ENCODE measurements at places on chromosomes 6 and 20.

- no peak for DNase-seq
Measured at GRCh38 chr20:18731940-18732339, 81.6 kb upstream of the SCP2D1 start.

DNA sequence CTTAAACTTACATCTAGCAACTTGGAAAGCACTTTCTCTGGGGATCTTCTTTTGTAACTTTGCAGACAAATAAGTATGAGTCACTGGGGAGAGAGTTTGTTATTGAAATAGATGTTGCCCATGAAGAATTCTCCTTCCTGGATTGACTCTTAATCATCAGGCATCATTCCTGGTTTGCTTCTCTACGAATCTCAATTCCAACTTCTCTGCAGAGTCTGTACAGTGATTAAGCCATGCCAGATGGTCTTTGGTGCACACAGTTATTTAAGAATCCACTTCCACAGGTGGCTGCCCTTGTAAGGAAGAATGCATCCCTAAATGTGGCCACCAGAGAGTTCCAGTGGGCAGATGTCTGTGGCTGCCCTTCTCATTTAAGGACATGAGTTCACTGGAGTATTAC lies 25.7 kb downstream of the MYCT1 start:
- DNase-seq, result no peak

DNA sequence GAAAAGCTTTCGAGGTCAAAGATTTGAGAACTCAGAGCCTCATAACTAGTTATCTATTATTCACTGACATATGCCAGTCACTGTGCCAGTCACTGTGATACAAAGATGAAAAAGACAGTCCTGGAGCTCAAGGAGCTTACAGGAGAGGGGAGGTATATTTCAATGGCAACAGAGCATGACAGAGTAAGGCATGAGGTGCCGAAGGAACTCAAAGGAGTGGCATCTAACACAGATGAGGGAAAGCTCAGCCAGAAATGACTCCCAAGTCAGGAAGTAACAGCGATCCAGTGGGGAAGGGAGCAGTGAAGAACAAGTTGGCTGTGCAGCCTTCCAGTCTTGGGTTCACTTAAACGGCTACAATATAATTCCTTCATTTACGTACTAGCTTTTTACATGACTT lies 46.6 kb downstream of the DTNBP1 start:
- no peak for DNase-seq

GRCh38 chr6:73264446-73264845 lies 1.4 kb upstream of the KHDC1 start:
- DNase-seq, result no peak

- no peak for DNase-seq
Measured at GRCh38 chr20:63093966-63094766, 87.4 kb upstream of the BHLHE23 start.

DNA sequence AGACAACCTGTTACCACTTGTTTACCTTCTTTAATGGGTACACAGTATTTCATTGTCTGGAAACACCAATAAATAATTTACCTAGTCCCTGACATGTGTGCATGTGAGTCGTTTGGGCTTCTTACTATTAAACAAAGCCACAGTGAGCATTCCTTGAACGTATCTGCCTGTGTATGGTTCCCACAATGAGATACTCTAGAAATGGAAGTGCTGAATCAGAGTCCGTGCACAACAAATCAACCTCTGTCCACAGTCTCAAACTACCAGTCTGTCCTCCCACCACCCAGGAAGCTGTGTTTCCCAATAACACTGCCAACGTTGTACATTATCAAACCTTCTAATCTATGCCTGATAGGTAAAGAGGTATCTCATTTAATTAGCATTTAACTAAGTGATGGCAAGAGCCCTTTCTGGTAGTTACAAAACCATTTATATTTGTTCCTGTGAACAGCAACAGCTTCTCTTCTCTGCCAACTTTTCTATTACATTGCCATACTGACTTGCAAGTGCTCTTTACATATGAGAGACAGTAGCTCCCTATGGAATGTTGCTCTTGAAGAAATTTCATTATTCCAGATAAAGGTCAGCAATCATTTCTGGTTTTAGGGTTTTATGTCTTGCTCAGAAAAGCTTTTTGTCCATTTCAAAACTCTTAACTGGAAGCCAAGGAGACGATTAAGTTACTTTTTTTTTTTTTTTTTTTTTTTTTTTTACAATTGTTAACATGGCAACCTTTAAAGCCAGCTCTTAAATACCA lies 14.7 kb downstream of the JAG1 start:
- no peak for DNase-seq

GRCh38 chr6:167000759-167001158 lies 1.6 kb downstream of the CEP43 start:
- DNase-seq, result no peak

DNA sequence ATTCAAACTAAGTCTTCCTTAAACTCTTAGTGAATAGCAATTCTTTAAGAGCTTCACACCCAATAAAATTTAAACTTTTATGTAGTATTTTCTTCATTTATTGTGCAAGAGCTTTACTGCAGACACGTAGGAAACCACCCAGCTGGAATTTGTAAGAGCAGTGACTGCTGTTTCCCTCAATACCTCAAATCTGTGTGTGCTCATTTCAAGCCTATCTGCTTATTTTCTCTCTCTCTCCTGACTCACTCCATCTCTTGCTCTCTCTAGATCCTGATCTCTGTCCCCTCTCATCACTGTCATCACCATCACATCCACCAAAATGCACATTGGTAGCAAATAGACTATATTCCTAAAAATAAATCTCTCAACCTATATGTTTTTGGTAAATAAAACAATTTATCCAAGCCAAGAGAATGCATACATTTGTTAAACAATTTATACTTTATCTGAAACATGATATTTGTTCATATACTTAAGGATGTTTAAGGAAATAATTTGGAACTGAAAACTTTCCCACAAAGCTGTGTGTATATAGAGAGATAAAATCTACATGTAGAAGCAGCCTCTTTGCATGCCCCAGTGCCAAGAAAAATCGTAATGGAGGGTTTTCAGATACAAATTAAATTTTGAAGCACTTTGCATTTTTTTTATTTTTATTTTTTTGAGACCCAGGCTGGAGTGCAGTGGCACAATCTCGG lies 273.0 kb downstream of the TFAP2A start:
- no peak for DNase-seq

GRCh38 chr6:150738092-150738629 lies 127.3 kb upstream of the MTHFD1L start:
- DNase-seq, result no peak

DNA sequence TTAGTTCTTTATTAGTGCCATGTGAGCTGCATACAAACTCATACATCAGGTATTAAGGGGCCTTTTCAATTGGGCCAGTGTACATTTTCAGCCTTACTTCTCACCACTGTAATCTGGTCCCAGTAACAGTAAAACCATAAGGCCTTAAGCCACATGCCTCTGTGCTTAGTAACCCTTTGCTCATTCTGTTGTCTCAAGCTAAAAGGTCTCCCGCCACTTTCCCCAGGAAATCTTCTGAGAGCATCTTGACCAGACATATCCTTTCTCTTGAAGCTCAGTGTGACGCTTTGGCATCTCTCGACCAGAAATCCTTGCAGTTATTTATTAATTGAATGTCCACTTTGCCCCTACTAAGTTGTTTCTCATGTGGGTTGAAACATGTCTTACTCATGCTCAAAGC lies 68.0 kb downstream of the CYP39A1 start:
- no peak for DNase-seq

DNA sequence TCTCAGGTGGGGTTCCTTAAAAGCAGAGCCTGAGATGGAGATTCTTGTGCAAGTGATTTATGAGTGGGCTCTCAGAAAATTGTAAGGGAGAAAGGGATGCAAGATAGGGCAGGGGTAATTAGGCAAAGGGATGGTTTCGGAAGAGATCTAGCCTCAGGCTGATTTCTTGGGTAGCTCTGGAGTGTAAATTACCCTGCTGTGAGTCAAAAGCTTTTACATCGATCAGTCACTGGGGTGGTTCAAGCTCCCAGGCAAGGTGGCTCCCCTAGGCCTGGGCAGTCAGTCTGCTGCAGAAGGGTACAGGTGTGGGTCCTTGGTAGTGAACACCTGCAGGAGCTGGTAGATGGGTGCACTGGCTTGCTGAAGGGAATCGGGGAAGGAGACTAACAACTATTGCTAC lies 11.1 kb upstream of the PM20D2 start:
- no peak for DNase-seq

GRCh38 chr6:122785891-122786290 lies 3.2 kb upstream of the SMPDL3A start:
- DNase-seq, result no peak

GRCh38 chr6:18551228-18551627 lies 164.1 kb downstream of the RNF144B start:
- no peak for DNase-seq

DNA sequence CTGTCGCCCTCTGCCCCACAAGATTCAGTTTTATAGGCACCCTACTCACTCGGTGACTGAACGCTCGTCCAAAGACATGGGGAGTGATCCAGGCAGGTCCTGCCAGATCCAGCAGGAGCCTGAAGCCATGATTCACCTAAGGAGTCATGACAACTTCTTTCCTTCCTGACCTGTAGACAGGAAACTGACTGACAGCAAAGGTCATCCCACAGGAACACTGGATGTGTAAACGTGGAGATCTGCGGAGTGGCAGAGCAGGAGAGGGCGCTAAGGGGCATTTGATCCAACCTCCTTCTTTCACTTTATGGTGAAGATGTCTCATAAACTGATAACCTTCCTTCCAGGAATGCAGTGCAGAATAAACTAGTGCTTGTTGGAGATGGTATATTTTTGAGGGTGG lies 192.2 kb downstream of the GJA10 start:
- no peak for DNase-seq

DNA sequence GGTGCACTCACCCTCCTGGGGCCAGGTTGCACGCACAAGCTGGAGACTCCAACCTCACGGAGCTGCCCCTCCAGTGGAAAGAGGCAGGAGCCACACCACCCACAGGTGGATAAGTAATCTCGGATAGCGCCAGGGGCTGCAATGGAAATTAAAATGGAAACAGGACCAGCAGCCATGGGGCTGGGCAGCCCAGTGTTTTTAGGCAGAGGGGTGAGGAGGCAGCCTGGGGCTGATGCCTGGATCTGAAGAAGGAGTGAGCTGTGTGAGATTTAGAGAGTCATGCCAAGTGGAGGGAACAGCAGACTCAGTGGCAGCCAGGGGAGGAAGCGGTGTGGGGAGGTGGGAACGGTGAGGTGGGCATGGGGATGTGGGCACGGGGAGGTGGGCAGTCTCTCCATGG lies 275.6 kb downstream of the SMOC2 start:
- DNase-seq, result no peak

- no peak for DNase-seq
Measured at GRCh38 chr20:47503685-47504084, 2.0 kb downstream of the NCOA3 start.

GRCh38 chr20:56855708-56856107 lies 226.6 kb downstream of the TFAP2C start:
- no peak for DNase-seq

DNA sequence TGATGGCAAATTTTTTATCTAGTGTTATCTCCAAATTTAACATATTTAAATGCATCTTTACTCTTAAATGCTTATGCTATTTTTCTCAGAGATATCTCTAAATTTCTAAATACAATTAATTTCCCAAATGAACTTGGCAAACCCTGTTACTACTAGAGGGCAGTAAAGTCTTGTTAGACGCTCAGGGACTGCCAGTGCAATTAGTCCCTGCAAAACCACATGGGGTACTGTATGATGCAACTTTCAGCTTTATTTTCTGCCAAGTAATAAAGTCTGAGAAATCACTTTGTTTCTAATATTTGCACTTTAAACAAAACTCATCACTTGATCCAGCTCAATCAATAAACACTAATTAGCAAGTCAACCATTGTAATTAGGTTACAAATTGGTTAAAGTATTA lies 76.0 kb upstream of the ADGRB3 start:
- no peak for DNase-seq

DNA sequence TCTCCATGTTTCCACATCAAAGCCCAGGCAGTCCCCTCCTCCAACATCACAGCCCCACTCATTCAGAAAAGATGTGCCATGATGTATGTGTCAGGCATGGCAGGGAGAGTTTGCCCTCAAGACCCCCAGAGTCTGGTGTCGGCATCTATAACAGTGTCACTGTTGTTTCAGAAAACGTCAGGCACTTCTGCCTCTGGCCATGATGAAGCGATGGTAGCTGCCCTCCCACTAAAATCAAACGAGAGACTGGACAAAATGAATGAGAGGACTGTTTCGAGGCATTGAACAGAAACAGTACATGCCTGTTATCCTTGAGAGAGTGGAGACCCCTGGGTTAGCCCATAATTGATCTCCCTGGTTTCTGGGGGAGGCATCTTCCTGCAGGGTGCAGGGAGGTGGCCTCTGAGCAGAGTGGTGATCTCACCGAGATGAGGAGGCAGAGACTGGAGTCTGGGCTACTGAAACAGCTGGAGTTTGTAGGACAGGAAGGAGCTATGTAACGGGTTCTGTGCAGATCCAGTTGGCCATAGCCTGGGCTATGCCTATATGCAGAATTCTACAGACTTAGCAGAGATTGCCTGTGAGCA lies 144.5 kb downstream of the SYCP2 start:
- no peak for DNase-seq

DNA sequence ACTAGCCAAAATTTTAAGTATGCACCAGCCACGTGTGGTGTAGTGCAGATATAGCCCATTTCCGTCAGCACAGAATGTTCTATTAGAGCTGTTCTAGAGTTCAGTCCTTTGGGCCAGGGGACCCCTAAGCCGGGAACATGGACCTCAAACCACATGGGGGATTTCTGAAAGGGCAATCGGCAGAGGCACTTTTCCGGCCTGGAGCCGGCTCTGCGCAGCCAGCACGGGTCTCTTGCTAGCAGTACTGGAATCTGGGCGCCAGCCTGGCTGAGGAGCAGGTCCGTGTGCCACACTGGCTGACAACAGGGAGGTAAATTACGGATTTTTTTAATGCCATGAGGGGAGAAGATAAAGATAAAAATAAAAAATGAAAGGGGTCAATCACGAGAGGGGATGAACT lies 120.5 kb downstream of the SULF2 start:
- no peak for DNase-seq

DNA sequence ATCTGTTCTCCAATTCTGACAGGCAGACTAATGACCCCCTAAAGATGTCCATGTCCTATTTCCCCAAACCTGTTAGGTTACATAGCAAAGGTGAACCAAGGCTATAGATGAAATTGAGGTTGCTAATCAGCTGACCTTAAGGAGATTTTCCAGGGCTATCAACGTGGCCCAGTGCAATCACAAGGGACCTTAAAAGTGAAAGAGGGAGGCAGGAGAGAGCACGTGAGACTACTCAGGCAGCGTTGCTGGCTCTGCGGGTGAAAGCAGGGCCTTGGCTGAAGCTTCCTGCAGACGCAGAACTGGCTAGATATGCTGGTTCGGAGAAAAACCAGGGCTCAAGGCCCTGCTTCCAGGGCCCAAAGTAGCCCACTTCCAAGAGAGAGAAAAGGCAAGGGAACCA lies 78.7 kb downstream of the NCOA7 start:
- DNase-seq, result no peak

- DNase-seq, result no peak
Measured at GRCh38 chr6:67131827-67132226, 1424.8 kb upstream of the EYS start.

GRCh38 chr20:33560026-33560425 lies 70.1 kb downstream of the CBFA2T2 start:
- DNase-seq, result no peak

DNA sequence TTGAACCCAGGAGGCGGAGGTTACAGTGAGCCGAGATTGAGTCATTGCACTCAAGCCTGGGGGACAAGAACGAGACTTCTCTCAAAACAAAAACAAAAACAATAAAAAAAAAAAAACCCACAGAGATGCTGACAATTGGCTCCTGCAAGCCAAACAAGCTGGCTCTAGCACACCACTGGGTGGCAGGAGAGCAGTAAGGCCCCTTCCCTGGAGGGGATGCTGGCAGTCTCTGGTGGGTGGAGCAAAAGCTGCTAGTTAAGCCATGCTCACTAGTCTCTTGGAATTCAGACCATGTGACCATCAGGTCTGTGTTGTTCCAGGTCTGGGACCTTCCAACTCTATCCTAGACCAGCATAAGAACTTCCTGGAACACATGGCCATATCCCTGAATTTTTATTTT lies 18.9 kb upstream of the DSN1 start:
- no peak for DNase-seq

Measured in stimulated activated CD8-positive, alpha-beta memory T cell treated with anti-CD3 and anti-CD28 coated beads, Interleukin-12 subunit alpha, Interleukin-12 subunit beta, amount 100 ng/mL, for 4 hours (primary cell).